Thoracic aorta (tissue), 2 donors: ENCODE measurements at places on chromosomes 2 and 18. TPM values are rescaled to one million over a fixed set of nuclear protein-coding genes. Genes with fewer than 3 reads are reported as not detected.

EHD3 gene
- 35.8 TPM for total RNA-seq

DNA sequence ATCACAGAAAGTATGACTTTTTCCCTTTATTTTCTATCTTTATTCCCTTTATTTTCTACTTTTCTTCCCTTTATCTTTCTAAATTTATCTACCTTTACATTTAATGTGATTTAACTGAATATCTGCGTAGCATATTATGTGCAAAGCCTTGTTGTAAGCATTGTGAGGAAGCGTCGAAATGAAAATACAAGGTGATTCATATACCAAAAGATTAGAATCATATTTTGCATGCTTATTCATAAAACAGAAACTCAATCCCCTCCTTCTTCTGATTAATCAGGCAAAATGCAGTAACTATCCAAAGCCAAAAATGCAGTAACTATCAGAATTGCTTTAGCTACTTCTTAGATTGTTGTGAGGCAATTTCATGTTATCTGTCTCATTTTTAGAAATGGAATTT lies 393.0 kb downstream of the CDH19 start:
- H3K36me3 ChIP-seq = no peaks in the 10 kb centered on the region
- no peak overlapping the region for H3K27ac ChIP-seq
- no peaks in the 10 kb centered on the region for H3K27me3 ChIP-seq
- no peaks in the 10 kb centered on the region for H3K4me1 ChIP-seq

RASGRP3 gene
- total RNA-seq = 22.1 TPM

DNA sequence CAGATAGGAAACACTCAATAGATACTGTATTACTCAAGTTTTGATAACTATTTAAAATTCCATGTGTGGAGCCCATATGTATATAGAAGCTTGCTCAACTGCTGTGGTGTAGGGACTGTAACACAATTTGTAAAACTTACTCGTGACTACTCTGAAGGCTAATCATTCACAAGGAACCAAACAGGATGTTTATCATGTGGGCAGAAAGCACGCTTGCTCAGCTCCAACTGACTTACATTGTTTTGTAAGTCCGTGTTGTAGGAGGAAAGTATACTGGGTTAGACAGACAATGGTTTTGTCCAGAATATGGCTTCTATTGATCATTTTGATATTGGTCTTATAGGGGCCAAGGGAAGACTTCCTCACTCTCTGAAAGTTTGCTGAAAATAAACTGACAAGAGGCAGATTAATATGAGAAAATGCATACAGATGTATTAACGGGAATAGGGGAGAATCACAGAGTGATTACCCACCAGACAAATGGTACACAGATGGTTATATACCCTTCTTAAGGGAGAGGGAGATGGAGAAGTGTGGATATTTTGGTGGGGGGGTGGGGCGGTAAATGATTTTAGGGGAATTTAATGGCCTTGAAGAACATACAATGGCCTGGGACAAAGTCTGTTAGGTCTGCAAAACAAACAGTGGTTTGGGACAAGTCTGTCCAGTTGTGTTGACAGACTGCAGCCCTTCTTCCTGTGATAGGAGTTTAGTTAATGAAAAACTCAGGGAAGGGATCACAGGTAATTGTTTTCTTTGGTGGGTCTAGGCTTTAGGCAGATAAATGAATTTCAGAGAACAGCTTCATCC lies 259.3 kb upstream of the SP5 start:
- H3K4me1 ChIP-seq = no peaks in the 10 kb centered on the region
- H3K4me3 ChIP-seq = no peak overlapping the region
- no peak overlapping the region for H3K27ac ChIP-seq
- DNase-seq = no peak

GRCh38 chr2:241003369-241003768 lies 5.0 kb downstream of the SNED1 start:
- H3K36me3 ChIP-seq = peaks cover 14% of the 10 kb centered on the region
- H3K27ac ChIP-seq = no peak overlapping the region
- DNase-seq = no peak
- peaks cover 7% of the 10 kb centered on the region for H3K4me1 ChIP-seq
- peak overlapping the region; percentile 2 for H3K4me3 ChIP-seq
- H3K27me3 ChIP-seq = no peaks in the 10 kb centered on the region

GRCh38 chr2:233297076-233297475 lies 10.5 kb upstream of the SAG start:
- peaks cover 28% of the 10 kb centered on the region for H3K36me3 ChIP-seq
- H3K27me3 ChIP-seq = no peaks in the 10 kb centered on the region
- DNase-seq = no peak
- no peak overlapping the region for H3K4me3 ChIP-seq
- H3K27ac ChIP-seq = no peak overlapping the region
- no peaks in the 10 kb centered on the region for H3K4me1 ChIP-seq

- H3K4me3 ChIP-seq = no peak overlapping the region
- no peaks in the 10 kb centered on the region for H3K36me3 ChIP-seq
- H3K27me3 ChIP-seq = no peaks in the 10 kb centered on the region
These were observed 32.4 kb downstream of the INPP4A start for GRCh38 chr2:98477036-98477435.

ING5 gene
- total RNA-seq = 64.8 TPM

DNA sequence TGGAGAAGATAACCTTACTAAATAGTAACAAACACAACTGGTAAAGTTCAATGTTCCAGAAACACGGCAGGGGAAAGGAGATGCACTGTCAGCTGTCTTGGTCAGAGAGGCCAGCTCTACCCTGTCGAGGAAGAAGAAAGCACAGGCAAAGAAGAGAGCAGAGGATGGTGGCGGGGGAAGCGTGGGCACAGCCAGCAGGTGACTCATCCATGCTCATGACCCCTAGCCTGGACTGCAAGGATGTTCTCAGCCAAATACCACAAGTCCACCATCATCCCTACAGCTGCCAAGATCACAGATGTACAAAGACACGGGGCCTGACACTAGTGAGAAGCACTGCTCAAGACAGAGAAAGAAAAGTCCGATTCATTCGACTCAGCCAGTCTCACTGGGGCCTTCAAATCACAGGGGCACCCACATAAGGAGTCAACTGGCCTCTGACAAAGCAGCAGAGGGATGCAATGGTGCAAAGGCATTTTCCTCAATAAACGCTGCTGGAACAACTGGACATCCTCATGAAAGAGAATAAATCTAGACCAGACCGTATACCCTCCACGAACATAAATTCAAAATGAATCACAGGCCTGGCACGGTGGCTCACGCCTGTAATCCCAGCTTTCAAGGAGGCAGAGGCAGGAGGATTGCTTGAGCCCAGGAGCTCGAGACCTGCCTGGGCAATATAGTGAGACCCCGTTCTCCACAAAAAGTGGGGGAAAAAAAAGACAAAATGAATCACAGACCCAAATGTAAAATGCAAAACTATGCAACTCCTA lies 5.6 kb downstream of the DTYMK start:
- no peaks in the 10 kb centered on the region for H3K27me3 ChIP-seq
- peaks cover 5% of the 10 kb centered on the region for H3K4me1 ChIP-seq
- DNase-seq = no peak
- H3K36me3 ChIP-seq = peaks cover 22% of the 10 kb centered on the region
- no peak overlapping the region for H3K4me3 ChIP-seq

VPS54 gene
- 20.0 TPM for total RNA-seq
